T follicular helper cell (primary cell): ENCODE measurements at places on chromosomes 1 and 21.

DNA sequence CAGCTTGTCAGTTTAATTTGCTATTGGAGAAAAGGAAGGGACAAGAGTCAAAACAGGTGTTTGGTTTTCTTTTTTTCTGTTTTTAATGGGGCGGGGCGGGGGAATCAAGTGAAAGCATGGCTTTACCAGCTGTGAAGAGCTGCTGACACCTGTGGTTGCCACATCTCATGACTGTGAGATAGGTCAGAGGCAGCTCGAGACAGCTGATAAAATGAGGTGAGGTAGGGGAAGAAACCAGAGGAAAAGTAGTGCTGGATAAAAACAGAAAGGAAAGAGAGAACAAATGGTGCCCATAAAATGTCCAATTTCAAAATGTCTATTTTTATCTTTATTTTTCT is 272.3 kb downstream of the NEGR1 start:
- DNase-seq = no peak

DNA sequence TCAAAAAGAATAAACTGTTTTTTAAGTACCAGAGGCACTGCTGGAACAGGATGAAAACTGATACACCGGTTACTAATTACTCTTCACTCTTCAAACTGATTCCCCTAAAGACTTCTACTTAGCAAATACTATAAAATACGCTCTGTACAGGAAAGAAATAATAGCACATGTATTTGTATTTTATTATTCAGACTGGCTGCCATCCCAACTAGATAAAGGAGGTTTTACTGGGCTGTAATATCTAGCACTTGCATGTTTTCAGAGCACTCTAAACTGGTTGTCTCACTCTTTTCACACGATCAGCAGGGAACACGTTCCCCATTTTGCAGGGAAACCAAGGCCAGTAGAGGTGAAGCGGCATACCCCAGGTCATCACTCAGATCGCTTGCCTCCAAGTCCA is 9.2 kb downstream of the SMIM12 start:
- DNase-seq = no peak

GRCh38 chr21:45192332-45192731 is 95.4 kb downstream of the POFUT2 start:
- DNase-seq = no peak

DNA sequence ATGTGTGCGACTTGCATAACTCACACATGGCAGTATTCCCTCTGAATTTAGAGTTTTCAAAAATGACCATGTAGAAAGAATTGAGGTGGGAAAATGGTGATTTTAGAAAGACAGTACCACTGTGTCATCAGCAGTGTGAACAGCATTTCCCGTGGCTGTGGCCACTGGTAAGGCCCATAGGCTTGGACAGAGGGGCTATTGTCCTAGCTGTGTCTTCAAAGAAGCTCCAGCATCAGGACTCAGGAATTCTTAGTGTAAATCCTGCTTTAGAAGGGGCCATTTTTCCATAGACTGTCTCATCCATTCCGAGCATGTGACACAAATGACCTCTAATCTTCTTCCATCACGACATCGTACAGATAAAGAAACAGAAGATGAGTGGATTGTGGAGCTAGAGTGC is 119.3 kb upstream of the BACE2 start:
- DNase-seq = no peak

GRCh38 chr1:117904485-117904884 is 24.9 kb downstream of the GDAP2 start:
- no peak for DNase-seq

DNA sequence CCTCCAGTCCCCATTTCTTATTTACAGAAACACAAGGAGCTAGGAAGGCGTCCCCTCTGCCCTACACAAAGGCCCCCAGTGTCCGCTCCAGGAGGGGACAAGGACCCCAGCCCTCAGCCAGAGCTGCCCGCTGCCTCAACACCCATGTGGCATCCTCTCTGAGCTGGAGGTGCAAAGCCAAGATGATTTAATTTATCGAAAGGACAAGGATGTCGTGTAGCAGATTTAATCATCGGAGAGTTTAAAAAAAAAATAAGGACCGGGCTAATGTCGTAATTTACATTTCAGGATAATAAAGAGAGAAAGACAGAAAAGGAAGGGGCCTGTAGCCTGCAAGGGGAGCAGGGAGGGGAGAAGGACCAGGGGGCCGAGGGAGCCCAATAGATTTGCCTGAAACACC is 68.3 kb upstream of the CASZ1 start:
- DNase-seq = no peak

- no peak for DNase-seq
Observed at GRCh38 chr1:222195857-222196256, 352.0 kb downstream of the HHIPL2 start.

DNA sequence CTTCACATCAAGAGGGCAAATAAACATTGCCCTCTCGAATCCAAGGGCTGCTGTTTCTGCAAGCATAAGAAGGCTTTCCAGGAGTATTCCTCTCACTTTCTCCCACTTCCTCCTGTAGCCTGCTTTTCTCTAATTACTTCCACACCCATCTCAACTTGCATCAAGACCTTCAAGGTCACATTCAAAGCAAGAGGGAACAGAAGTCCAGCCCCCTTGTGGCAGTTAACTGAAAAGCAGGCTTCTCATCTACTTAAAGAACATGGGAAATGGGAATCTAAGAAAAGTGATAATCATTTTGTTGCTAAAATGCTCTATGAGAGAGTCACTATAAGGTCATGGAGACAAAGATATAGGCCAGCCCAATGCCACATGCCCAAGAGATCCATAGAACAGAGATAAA is 874.4 kb downstream of the KCNT2 start:
- no peak for DNase-seq

GRCh38 chr1:39609618-39610331 is 29.7 kb downstream of the HEYL start:
- peak; percentile 44 for DNase-seq

DNA sequence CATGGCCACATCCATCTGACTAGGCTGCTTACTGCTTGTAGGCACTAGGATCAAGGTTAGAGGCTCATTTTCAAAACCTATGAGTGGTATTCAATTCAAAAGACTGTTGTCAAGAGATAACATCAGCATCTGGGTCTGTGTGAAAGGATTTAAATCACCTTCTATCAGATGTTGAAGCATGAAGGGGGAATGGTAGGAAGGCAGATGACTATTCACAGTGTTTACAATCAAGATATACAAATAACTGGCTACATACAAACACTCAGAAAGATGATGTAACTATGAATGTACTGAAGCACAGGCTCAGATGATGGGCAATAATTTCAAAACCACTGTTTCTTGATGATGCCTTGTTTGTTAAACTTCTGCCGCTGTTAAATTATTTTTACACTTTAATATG is 249.2 kb downstream of the SLC45A1 start:
- DNase-seq = no peak

- no peak for DNase-seq
Observed at GRCh38 chr1:181746224-181746623, 262.9 kb downstream of the CACNA1E start.

GRCh38 chr1:198649232-198649967 is 10.6 kb downstream of the PTPRC start:
- DNase-seq = no peak

DNA sequence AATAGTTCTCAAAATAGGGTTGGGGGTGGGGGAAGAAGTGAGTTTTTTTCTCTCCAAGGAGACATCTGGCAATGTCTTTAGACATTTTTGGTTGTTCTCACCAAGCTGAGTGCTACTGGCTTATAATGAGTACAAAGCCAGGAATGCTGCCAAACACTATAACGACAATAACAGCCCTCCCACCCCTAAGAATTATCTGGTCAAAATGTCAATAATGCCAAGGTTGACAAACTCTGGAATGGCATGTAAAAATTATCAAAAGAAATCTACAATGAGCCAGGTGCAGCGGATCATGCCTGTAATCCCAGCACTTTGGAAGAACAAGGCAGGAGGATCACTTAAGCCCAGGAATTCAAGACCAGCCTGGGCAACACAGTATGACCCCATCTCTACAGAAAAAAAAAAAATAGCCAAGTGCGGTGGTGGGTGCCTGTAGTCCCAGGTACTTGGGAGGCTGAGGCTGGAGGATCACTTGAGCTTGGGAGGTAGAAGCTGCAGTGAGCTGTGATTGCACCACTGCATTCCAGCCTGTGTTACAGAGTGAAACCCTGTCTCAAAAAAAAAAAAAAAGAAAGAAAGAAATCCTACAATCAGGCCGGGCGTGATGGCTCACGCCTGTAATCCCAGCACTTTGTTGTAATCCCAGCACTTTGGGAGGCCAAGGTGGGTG is 2.5 kb downstream of the ATP5PF start:
- DNase-seq = no peak

DNA sequence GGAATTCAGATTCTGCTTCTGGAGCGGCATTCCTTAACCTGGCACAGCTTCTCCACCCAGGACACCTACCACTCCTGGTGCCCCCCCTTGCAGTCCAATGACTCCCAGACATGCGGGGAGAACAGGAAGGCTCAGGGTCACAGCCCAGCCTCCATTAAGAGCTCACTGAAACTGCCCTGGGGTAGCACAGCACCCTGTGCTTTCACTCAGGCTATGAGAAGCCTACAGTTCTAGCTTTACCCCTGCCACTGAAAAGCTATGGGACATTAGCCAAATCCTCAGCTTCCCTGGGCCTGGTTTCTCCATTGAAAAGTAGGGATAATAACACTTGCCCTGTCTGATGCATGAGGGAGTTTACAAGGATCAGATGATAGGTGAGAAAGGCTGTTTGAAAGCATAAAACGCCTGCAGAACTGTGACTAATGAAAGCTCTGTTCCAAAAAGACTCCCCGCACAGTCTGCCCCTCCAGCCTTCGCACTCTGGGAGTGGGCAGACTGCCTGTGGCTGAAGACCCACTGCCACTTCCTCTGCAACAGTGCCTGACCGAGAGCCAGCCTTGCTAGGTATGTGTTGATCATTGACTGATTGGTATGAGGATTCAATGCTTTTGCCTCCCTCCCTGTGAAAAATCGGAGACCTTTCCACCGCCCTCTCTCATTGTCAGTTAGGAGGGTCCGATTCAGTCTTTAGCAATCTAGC is 2.7 kb upstream of the CLDN19 start:
- no peak for DNase-seq

GRCh38 chr1:10064416-10065343 is 31.9 kb downstream of the UBE4B start:
- DNase-seq = no peak

DNA sequence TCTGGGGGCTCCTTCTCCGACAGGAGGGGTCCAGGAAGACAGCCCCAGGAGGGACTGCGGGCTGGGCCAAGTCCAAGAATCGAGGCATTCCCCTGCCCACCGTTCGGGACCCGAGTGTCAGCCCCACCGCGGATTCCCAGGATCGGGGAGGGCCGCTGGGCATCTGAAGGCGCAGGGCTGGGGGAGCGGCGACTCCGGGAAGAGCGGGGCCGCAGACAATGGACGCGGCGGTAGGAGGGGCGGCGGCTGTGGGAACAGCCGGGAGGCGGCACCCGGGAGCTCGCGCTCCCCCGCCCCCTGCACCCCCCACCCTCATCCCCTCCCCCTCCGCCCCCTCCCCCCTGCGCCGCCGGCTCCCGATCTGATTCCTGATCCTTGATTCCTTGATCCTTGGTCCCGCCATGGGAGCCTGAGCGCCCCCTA is at the start of gene VANGL2:
Gene VANGL2, plus strand, starts transcription at position 342 of the 423 bp plus-strand sequence. CDS start 15,274 bp downstream, outside the sequence.
- peak; percentile 4 for DNase-seq

DNA sequence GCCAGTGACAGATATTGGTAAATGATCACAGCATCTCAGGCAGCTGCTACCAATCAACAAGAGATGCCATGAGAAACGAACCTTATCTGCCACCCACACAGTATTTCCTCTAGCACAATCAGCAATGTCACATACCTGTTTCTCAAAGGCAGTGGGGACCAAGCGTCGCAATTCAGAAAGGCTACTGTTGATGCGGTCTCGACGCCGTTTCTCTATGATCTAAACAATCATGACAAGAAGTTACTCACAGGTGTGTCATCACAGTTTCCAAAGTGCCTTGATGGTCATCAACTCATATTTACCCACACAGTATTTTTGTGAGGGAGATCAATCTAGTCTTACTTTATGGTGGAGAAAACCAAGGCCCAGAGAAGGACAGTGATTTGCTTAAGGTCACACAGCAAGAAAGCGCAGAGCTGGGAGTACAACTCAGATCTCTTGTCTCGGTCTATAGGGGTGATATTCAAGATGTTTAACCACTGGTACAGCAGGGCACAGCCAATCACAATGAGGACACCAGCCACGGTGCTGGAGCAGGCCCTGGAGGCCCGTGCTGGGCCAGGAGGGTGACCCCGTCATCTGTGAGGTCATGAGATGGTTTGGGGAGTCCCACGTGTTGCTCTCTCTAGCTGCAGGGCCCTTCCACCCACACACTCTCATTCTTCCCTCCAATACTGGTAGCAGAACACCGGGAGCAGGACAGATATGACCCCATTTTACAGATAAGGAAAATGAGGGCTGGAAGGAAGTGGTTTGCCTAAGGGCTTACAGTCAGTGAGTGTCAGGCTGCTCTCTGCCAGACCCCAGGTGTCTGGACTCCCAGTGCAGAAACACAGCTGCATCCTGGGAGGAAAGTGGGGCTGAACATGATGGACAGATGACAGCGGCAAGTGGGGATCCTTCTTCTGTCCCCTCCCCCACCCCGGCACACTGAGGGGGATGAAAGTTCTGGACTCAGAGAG is 7.8 kb downstream of the HEYL start:
- DNase-seq = no peak

- no peak for DNase-seq
Observed at GRCh38 chr1:204065986-204066300, 7.0 kb upstream of the SOX13 start.

GRCh38 chr1:227916655-227917054 is 31.1 kb downstream of the WNT9A start:
- DNase-seq = no peak

- DNase-seq = no peak
Observed at GRCh38 chr1:18008081-18008480, 99.5 kb upstream of the IGSF21 start.

GRCh38 chr1:167503626-167504466 is 14.5 kb downstream of the CD247 start:
- DNase-seq = no peak

DNA sequence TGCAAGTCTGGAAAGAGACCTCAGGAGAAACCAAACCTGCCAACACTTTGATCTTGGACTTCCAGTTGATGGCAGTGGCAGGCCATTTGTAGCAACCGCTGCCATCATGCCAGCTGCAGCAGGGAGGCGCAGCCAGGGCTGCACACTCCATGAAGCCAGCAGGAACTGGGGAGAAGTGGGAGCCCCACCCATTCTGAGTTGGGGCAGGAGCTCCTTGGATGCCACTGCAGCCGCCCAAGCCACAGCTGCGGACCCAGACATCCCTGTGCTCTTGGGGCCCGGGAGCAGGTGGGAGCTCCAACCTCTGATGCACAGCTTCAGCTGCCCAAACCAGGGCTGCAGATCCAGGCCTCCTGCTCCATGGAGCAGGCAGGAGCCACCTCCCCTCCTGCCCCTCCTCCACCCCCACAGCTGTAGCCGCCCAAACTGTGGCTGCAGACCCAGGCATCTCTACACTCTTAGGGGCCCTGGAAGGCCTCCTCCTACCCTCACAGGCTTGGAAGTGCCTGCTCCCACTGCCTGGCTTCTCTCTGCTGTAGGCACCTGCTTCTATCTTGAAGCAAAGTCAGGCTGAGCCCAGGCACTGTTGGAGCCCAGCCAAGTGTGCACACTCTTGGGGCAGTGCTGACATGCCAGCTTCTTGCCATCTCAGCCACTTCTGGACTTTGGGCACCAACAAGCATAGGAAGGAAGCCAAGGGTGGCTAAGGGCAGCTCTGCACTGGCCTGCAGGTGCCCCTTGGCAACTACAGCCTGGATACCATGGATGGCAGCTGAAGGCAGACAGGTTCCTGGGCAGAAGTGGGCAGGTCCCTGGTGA is 20.0 kb upstream of the DISP1 start:
- no peak for DNase-seq

GRCh38 chr1:198649968-198650338 is 11.1 kb downstream of the PTPRC start:
- no peak for DNase-seq
